ENCODE measurements at places on chromosomes 7 and 10. TPM values are rescaled to one million over a fixed set of nuclear protein-coding genes. Genes with fewer than 3 reads are reported as not detected.

Gene AEBP1
- 20.5 TPM for total RNA-seq

DNA sequence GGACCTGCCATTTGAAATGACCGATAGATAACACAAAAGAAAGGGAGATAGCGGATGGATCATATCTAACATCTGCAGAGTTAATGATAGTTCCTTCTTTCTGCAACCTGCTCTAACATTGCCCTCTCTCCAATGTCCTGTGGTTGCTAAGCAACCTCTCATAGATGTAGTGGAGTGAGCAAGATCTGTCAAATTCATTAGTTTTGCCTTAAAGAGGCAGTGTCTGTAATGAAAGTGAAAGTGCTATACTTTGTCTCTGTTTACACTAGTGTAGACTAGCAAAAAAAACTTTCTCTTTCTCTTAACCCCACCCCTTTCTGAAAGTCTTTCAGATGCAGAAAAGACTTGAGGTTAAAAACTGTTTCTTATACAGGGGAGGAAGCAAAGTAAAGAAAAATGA is 1196.9 kb downstream of the SORCS3 start:
- H3K4me1 ChIP-seq, result no peaks in the 10 kb centered on the region
- peak overlapping the region; percentile 53 for H3K4me3 ChIP-seq
- no peak for DNase-seq
- no peaks in the 10 kb centered on the region for H3K36me3 ChIP-seq
- H3K27me3 ChIP-seq, result peaks cover 4% of the 10 kb centered on the region
- H3K27ac ChIP-seq, result no peak overlapping the region

GRCh38 chr7:32765185-32765584 is 126.4 kb downstream of the KBTBD2 start:
- DNase-seq, result no peak
- H3K36me3 ChIP-seq, result no peaks in the 10 kb centered on the region
- H3K4me3 ChIP-seq, result no peak overlapping the region
- H3K27me3 ChIP-seq, result no peaks in the 10 kb centered on the region
- H3K4me1 ChIP-seq, result peaks cover 24% of the 10 kb centered on the region
- peak overlapping the region; percentile 38 for H3K27ac ChIP-seq

DNA sequence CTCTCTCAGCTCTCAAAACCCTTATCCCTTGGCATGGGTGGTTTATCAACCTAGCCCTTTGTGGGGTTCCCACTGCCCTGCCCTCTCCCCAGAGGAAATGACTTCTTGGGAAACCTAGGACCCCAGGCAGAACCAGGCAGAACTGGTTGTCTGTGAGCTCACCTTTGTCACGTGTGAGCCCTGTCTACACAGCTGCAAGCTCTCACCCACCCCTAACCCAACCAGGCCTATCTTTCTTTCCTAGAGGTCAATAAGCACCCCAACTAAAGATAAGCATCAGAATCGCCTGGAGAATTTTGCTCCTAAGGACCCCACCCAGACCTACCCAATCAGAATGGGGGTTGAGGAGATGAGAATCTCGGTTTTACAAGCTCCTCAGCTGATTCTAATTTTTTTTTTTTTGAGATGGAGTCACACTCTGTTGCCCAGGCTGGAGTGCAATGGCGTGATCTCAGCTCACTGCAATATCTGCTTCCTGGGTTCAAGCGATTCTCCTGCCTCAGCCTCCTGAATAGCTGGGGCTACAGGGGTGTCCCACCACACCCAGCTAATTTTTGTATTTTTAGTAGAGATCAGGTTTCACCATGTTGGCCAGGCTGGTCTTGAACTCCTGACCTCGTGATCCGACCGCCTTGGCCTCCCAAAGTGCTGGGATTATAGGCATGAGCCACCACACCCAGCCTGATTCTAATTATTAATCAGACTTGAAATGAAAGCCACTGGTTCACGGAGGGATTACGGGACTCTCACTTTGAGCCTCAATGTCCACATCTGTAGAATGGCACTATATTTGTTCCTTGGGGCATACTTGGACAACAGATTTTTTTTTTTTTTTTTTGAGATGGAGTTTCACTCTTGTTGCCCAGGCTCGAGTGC is 7.5 kb upstream of the DDIT4 start:
- peaks cover 31% of the 10 kb centered on the region for H3K4me1 ChIP-seq
- H3K27me3 ChIP-seq, result no peaks in the 10 kb centered on the region
- no peak overlapping the region for H3K4me3 ChIP-seq

Gene TEX36
- not detected for total RNA-seq

Gene TCAF1
- total RNA-seq, result 38.2 TPM

DNA sequence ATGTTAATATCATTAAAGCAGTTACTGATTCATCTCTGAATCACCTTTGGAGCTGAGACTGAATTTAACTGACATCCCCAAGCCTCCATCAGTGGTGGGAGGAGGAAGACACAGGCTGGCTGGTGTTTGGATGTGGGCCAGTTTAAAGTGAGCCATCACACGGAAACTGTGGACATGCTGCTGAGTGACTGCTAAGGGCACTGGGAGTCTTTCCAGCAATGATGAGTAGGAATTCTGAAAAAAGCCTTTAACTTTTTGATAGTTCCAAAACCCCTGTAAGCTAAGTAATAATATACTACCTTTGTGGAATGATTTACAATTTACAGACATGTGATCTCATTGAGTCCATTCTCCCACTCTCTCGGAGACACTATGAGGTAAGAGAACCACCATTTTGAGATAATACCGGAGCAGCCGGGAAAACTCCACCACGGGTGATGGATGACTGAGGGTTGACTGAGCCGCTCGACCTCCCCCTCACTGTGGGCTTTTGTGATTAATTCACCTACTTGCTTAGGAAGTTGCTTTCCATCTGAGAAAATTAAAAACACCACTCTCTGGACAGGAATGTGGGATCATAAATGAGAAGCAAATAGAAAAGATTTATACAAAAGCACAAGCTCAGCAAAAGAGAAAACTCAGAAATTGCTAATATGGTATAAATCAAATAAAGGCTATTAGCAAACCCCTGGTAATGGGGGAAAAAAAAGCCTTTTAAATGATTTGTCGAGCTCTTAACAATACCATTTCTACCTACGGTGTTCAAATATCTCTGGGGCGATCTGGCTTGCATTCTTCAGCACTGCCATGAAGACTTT is 194.8 kb downstream of the FANK1 start:
- H3K36me3 ChIP-seq, result no peaks in the 10 kb centered on the region
- H3K27ac ChIP-seq, result no peak overlapping the region
- H3K4me3 ChIP-seq, result no peak overlapping the region
- H3K4me1 ChIP-seq, result no peaks in the 10 kb centered on the region
- no peaks in the 10 kb centered on the region for H3K27me3 ChIP-seq
- DNase-seq, result no peak

DNA sequence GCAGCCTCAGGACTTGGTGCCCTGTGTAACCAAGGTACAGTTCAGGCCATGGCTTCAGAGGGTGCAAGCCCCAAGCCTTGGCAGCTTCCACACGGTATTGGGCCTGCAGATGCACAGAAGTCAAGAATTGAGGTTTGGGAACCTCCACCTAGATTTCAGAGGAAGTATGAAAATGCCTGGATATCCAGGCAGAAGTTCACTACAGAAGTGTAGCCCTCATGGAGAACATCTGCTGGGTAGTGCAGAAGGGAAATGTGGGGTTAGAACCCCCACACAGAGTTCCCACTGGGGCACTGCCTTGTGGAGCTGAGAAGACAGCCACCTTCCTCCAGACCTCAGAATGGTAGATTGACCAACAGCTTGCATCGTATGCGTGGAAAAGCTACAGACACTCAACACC is 3.4 kb upstream of the SEM1 start:
- H3K27ac ChIP-seq, result no peak overlapping the region
- peaks cover 19% of the 10 kb centered on the region for H3K4me1 ChIP-seq
- no peak overlapping the region for H3K4me3 ChIP-seq
- no peaks in the 10 kb centered on the region for H3K36me3 ChIP-seq

- peak within 1 kb of the TSS; percentile 41 for H3K4me3 ChIP-seq
- peaks cover 13% of the 10 kb centered on the region for H3K4me1 ChIP-seq
- no peak within 1 kb of the TSS for H3K27ac ChIP-seq
Observed at GRCh38 chr10:133087679-133088178, at the start of gene ADGRA1. ADGRA1 (plus strand) TSS chr10:133087924; CDS start chr10:133088910, 986 bp downstream.

GRCh38 chr10:114715171-114715670 is 57.1 kb upstream of the ABLIM1 start:
- H3K4me3 ChIP-seq, result peak overlapping the region; percentile 32
- H3K36me3 ChIP-seq, result no peaks in the 10 kb centered on the region
- DNase-seq, result no peak
- peak overlapping the region; percentile 91 for H3K27ac ChIP-seq

DNA sequence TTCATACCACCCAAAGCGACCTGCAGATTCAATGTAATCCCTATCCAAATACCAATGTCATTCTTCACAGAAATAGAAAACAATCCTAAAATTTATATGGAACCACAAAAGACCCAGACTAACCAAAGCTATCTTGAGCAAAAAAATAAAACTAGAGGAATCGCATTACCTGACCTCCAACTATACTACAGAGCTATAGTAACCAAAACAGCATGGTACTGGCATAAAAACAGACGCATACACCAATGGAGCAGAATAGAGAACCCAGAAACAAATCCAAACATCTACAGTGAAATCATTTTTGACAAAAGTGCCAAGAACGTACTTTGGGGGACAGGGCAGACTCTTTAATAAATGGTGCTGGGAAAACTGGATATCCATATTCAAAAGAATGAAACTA is 16.9 kb upstream of the CUL1 start:
- H3K27me3 ChIP-seq, result no peaks in the 10 kb centered on the region
- no peaks in the 10 kb centered on the region for H3K4me1 ChIP-seq
- H3K27ac ChIP-seq, result no peak overlapping the region
- no peak for DNase-seq
- H3K4me3 ChIP-seq, result no peak overlapping the region

- no peak overlapping the region for H3K4me3 ChIP-seq
- no peaks in the 10 kb centered on the region for H3K36me3 ChIP-seq
- no peaks in the 10 kb centered on the region for H3K27me3 ChIP-seq
- H3K27ac ChIP-seq, result no peak overlapping the region
Observed at GRCh38 chr10:31921031-31921430, 7.6 kb downstream of the ARHGAP12 start.
